Large intestine (tissue), 12 donors: ENCODE measurements at places on chromosomes 4 and X.

DNA sequence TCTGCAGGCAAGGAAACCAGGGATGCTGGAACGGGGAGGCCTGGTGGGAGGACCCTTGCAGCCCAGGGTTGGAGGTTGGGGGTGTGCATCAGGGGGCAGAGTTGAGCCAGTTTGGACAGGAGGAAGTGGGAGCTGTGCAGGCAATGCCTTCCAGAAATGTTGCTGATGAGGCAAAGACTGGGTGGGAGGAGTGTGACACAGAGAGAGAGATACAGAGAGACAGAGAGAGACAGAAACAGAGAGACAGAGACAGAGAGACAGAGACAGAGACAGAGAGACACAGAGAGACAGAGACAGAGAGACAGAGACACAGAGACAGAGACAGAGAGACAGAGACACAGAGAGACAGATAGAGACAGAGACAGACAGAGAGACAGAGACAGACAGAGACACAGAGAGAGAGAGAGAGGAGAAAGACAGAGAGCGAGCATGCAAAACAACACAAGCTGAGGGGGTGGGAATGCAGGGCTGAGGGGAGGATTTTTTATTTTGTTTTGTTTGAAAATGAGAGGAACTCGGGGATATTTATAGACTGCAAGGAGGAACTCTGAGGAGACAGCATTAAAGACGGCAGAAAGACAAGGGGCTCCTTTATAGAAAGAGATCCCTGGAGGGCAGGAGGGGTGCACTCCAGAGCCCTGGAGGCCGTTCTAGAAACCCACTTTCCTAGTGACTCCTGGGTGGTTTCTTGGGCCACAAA is 1.9 kb upstream of the HAUS3 start:
- peaks cover 15% of the 10 kb centered on the region for H3K36me3 ChIP-seq
- no peak for DNase-seq
- H3K4me3 ChIP-seq = no peak overlapping the region

GRCh38 chr4:94537921-94538628 is 86.3 kb downstream of the PDLIM5 start:
- H3K27me3 ChIP-seq = no peaks in the 10 kb centered on the region
- H3K27ac ChIP-seq = no peak overlapping the region
- peaks cover 14% of the 10 kb centered on the region for H3K4me1 ChIP-seq
- peaks cover 4% of the 10 kb centered on the region for H3K36me3 ChIP-seq
- no peak for DNase-seq

DNA sequence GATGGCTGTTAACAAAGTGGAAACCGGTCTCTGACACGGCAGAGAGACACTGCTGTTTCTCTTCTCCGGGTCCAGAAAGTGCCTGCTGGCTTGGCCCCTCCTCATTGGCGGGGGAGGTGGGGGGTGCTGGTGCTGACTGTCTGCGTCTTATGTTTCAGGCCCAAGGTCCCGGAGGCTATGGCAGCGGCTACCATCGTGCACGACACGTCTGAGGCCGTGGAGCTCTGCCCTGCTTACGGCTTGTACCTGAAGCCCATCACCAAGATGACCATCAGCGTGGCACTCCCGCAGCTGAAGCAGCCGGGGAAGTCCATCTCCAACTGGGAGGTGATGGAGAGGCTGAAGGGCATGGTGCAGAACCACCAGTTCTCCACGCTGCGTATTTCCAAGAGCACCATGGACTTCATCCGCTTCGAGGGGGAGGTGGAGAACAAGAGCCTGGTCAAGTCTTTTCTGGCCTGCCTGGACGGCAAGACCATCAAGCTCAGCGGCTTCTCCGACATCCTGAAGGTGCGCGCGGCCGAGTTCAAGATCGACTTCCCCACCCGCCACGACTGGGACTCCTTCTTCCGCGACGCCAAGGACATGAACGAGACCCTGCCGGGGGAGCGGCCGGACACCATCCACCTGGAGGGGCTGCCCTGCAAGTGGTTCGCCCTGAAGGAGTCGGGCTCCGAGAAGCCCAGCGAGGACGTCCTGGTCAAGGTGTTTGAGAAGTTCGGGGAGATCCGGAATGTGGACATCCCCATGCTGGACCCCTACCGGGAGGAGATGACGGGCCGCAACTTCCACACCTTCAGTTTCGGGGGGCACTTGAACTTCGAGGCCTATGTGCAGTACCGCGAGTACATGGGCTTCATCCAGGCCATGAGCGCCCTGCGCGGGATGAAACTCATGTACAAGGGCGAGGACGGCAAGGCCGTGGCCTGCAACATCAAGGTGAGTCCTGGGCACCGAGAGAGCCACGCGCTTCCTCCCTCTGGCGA is 2.2 kb downstream of the AKAP17A start:
- H3K36me3 ChIP-seq = peaks cover 50% of the 10 kb centered on the region
- no peaks in the 10 kb centered on the region for H3K27me3 ChIP-seq
- H3K4me1 ChIP-seq = peaks cover 9% of the 10 kb centered on the region
- no peak for DNase-seq

- H3K27me3 ChIP-seq = no peaks in the 10 kb centered on the region
- H3K4me3 ChIP-seq = no peak overlapping the region
- DNase-seq = no peak
- H3K27ac ChIP-seq = no peak overlapping the region
These were observed 68.7 kb upstream of the SPRY1 start for GRCh38 chr4:123327846-123328429.

GRCh38 chr4:53307819-53308780 is 57.8 kb downstream of the SCFD2 start:
- no peak for DNase-seq
- no peaks in the 10 kb centered on the region for H3K27me3 ChIP-seq
- no peak overlapping the region for H3K4me3 ChIP-seq
- no peaks in the 10 kb centered on the region for H3K36me3 ChIP-seq

GRCh38 chrX:136627409-136627808 is 20.5 kb upstream of the CD40LG start:
- H3K36me3 ChIP-seq = no peaks in the 10 kb centered on the region
- no peak overlapping the region for H3K4me3 ChIP-seq
- no peaks in the 10 kb centered on the region for H3K27me3 ChIP-seq
- no peaks in the 10 kb centered on the region for H3K4me1 ChIP-seq

DNA sequence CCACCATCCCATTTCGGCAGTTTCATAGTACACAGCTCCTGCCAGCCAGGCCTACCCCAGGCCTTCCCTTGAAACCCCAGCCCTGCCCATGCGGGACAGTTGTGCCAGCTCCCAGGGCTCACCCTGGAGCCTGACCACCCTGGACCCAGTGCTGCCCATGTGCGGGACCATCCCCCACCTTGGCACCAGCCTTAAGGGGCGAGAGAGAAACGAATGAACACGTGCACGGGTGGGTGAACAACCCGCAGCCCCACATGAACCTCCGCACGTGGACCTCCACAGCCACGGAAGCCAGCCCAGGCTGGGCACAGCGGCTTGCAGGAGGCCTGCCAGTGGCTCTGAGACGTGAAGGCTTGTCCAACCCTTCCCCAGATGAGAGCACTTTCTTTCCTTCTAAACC is 76.0 kb upstream of the MXD4 start:
- H3K4me1 ChIP-seq = peaks cover 4% of the 10 kb centered on the region
- DNase-seq = no peak
- no peak overlapping the region for H3K4me3 ChIP-seq
- H3K27me3 ChIP-seq = no peaks in the 10 kb centered on the region
- no peaks in the 10 kb centered on the region for H3K36me3 ChIP-seq
- no peak overlapping the region for H3K27ac ChIP-seq

DNA sequence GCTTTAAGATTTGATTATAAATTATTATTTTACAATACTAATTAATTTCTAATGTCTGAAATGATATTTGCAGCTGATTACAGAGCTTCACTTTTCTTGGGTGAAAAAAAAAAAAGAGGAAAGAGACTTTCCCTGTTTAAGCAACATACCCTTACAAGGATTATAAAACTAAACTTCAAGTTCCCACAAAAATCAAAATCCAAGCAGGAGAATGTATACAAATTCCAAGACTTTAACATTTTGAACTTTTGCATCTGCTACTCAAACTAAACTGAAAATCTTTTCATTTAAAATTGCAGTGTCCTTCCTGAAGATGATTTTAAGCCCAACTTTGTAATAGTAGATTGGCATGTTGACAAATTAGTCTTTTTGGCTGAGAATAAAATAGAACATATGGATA is 742.4 kb upstream of the INTU start:
- H3K4me1 ChIP-seq = no peaks in the 10 kb centered on the region
- DNase-seq = no peak
- no peak overlapping the region for H3K27ac ChIP-seq
- H3K27me3 ChIP-seq = no peaks in the 10 kb centered on the region
- H3K4me3 ChIP-seq = no peak overlapping the region
- no peaks in the 10 kb centered on the region for H3K36me3 ChIP-seq

GRCh38 chr4:183860731-183861130 is 44.4 kb upstream of the STOX2 start:
- H3K27me3 ChIP-seq = peaks cover 12% of the 10 kb centered on the region
- no peak for DNase-seq
- no peak overlapping the region for H3K4me3 ChIP-seq
- H3K4me1 ChIP-seq = no peaks in the 10 kb centered on the region
- no peak overlapping the region for H3K27ac ChIP-seq
- no peaks in the 10 kb centered on the region for H3K36me3 ChIP-seq

GRCh38 chrX:72158773-72159172 is 22.8 kb upstream of the PIN4 start:
- no peaks in the 10 kb centered on the region for H3K27me3 ChIP-seq
- H3K4me1 ChIP-seq = no peaks in the 10 kb centered on the region
- H3K27ac ChIP-seq = no peak overlapping the region
- no peak overlapping the region for H3K4me3 ChIP-seq
- DNase-seq = no peak
- no peaks in the 10 kb centered on the region for H3K36me3 ChIP-seq

DNA sequence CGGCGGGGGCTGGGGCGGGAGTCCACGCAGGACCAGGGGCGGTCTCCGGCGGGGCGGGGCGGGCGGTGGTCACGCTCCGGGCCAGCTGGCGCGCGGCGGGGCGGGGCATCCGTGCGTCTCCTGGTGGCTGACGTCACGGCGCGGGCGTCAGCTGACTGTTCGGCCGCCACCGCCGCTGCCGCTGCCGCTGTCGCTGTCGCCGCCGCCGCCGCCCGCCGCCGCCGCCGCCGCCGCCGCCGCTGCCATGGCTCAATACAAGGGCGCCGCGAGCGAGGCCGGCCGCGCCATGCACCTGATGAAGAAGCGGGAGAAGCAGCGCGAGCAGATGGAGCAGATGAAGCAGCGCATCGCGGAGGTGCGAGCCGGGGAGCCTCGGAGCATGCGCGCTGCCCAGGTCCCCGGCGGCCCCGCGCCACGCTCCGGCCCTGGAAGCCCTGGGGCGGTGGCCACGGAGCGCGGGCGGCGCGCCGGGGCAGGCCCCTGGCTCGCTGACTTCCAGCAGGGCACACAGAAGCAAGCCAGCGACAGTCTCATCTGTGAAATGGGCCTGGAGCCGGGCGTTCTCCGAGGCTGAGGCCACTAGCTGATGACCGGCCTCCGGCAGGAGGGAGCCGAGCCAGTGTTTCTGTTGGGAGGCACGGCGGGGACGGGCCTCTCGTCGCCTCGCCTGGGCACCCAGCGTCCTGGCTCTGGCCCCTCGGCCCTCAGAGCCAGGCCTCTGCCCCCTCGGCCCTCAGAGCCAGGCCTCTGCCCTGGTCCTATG is at the start of gene FAM50A:
FAM50A (plus strand) TSS at position 150 of the 763 bp plus-strand sequence; CDS start at position 245, 95 bp downstream.
- peaks cover 4% of the 10 kb centered on the region for H3K4me1 ChIP-seq
- H3K4me3 ChIP-seq = peak within 1 kb of the TSS; percentile 62
- DNase-seq = peak; percentile 59
- H3K36me3 ChIP-seq = peaks cover 42% of the 10 kb centered on the region
- H3K27ac ChIP-seq = peak within 1 kb of the TSS; percentile 70

GRCh38 chr4:143728166-143728565 is 27.7 kb upstream of the FREM3 start:
- H3K4me3 ChIP-seq = no peak overlapping the region
- DNase-seq = no peak
- H3K36me3 ChIP-seq = no peaks in the 10 kb centered on the region
- no peak overlapping the region for H3K27ac ChIP-seq

DNA sequence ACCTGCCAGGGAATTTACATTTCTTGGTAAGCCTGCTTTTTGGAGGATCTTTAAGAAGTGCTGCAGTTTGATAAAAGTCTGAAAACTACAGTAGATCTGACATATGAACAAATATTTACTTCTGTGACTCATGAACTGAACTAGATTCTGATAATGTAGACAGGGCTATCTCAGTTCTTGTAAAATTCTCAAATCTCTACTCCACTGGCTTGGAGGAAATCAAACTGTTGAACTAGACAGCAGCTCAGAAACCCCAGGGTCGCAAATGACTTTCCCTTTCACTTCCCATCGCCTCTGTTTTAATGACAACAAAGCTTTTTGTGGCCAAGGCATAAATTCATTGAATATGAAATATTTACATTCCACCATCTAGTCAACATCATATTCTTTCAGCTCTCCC is 15.4 kb upstream of the OCIAD1 start:
- no peaks in the 10 kb centered on the region for H3K27me3 ChIP-seq
- no peaks in the 10 kb centered on the region for H3K4me1 ChIP-seq
- no peak overlapping the region for H3K4me3 ChIP-seq
- H3K36me3 ChIP-seq = no peaks in the 10 kb centered on the region
- H3K27ac ChIP-seq = no peak overlapping the region
- no peak for DNase-seq
